ENCODE measurements at places on chromosomes 7 and 10.

DNA sequence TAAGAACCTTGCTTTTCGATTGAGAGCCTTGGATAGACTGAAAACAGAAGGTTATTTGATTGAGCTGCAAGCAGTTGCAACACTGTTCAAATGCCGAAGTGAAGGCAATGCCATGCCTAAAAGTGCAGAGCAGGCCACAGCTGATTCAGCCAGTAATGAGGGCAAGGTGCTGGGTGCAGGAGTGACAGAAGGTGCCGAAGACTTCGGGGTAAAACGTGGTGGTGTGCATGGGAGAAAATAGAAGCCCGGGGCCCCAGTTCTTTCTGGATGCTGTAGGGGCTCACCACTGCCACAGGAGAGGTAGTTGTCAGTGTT lies 43.6 kb upstream of the GATAD1 start:
- no peak for DNase-seq

DNA sequence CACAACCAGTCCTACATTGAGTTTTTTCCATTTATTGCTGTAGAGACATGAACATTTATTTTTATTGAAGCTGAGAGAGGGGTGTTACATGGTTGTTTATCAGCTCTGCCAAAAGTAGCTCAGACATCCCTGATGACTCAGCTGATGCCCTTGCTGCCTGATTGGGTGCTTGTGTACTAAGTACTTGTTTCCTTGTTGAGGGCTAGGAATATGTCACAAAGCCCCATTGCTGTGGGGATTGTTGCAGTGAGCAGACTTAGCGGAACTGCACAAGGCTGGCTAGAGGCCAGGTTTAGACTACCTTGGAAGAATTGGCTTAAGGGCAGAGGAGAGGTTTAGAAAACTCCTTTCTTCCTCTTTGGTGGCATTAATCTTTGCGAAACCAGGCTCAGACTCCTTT lies 110.6 kb downstream of the AUTS2 start:
- DNase-seq: no peak

- DNase-seq: no peak
These were observed 374.6 kb upstream of the ADARB2 start for GRCh38 chr10:2111965-2112364.

DNA sequence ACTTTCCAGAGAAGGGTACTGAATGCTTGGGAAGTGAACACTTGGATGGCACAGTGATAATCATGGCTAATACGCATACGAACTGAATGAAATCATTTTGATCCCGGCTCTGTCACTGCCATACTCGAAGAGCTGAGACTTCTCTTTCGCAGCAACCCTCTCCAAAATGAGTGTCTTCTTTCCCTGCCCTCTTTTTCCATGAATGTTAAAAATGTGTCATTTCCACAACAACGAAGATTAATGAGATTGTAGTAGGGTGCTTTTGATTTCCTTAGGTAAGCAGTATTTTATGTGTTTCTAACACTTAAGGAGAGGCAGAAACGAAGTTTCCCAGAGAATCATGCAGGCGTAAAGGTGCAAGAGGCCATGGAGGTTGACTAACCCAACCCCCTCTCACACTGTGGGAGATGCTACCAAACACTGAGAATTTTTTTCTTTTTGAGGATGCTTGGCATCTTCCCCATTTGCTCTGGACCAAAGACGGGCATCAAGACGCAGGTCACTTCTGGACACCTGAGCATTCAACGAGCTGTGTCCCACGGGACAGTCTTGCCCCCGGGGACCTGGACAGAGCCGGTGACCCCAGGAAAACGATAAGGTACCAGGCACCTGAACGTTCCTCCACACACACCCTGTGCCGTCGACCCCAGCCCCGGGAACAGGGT lies 823 bp downstream of the COPG2 start:
- no peak for DNase-seq

DNA sequence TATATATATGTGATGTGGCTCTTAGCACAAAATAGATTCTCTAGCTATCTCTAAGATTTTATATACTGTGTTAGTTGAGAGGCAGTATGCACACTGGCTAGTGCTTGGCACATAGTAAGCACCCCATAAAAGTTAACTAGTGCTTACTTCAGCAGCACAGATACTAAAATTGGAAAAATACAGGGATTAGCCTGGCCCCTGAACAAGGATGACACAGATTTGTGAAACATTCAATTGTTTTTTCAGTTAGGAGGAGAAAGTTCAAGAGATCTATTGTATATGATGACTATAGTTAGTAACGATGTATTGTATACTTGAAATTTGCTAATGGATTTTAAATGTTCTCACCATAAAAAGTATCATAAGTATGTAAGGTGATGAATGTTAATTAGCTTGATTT lies 78.3 kb upstream of the LRRC17 start:
- DNase-seq: no peak

DNA sequence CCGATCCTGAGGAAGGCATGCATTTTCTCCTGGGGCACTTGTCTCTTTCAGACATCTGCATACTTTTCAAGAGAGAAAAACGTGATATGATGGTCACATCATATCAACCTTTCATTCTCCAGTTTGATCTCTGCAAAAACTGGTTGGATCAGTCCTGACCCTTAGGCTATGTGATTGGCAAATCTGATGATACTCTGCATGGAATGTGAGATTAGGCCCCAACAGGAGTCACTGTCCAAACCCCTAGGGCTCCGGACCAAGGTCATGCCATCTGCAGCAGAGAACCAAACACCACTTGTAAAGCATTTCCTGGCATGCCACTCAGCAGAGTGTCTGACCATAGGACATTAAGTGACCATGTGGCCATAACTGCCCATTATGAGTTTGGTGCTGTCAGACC lies 8.6 kb downstream of the GCK start:
- DNase-seq: no peak

DNA sequence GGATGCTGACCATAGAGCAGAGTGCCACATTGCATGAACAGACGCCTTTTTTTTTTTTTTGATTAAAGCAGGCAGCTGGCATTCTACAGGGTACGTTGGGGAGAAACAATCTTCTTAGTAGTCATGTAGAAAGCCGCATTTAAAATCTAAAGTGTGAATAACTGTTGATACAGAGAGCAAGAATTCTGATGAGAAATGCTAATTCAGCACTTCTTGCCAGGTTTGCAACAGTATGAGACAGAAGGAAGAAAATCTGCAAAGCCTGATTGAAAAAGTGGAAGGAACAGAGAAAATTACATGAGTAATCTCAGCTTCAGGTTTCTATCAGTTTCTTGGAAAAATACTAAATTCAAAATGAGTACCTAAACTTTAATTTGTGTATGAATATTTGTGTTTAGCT lies 232.7 kb upstream of the CHRM2 start:
- DNase-seq: no peak

DNA sequence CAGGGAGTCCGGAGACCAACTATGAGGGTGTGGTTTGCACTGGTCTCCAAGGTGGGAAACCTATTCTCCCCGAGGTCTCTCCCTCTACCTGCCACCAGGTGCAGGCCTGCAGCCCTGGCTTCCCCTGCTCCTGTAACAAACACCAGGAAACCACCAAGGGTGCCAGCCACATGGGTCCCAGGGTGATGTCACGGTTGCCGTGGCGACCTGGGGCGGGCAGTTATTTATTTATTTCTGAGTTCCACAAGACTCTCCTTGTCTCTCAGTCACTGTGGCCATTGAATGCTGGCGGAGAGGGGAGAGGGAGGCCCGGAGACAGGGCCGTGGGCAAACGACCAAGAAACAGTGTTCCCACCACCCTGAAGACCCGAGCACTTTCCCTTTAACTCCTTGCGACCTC lies 27.0 kb downstream of the MMD2 start:
- DNase-seq: no peak

DNA sequence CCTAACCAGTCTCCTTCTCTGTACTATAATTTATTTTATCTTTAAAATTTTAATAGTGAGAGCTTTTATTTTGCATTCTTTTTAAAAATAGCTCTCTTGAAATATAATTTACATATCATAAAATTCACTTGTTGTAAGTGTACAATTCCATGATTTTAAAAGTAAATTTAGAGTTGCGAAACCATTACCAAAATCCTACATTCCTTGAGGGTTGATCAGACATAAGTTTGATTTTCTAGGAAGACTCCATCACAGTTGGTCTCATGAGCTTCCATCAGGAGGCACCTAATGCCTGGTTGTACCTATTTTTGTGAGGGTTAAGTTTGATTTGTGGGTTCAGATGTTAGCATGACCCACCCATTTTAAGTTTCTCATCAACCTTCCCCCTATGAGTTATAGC lies 108.1 kb downstream of the BMPER start:
- no peak for DNase-seq

GRCh38 chr7:114160925-114161324 lies 242.1 kb upstream of the PPP1R3A start:
- no peak for DNase-seq

GRCh38 chr7:28984217-28984616 lies 26.1 kb upstream of the TRIL start:
- DNase-seq: no peak

DNA sequence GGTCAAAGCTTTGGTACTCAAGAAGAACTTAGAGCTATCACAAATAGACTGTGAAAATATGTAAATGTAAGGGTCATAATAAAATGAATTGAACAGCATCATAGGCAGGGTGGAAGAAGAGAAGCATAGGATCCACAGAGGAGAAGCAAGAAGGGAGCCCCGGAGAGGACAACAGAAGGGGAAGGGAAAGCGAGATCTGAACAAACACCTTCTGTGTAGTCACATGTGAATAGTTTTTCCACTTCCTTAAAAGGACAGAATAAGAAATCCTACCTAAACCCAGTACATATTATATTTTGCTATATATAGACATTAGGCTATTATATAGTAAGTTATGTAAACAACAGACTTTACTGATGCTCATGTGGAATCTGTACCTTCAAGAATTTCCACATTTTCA lies 160.2 kb downstream of the DKK1 start:
- no peak for DNase-seq

GRCh38 chr7:13933091-13933490 lies 56.4 kb downstream of the ETV1 start:
- DNase-seq: no peak

DNA sequence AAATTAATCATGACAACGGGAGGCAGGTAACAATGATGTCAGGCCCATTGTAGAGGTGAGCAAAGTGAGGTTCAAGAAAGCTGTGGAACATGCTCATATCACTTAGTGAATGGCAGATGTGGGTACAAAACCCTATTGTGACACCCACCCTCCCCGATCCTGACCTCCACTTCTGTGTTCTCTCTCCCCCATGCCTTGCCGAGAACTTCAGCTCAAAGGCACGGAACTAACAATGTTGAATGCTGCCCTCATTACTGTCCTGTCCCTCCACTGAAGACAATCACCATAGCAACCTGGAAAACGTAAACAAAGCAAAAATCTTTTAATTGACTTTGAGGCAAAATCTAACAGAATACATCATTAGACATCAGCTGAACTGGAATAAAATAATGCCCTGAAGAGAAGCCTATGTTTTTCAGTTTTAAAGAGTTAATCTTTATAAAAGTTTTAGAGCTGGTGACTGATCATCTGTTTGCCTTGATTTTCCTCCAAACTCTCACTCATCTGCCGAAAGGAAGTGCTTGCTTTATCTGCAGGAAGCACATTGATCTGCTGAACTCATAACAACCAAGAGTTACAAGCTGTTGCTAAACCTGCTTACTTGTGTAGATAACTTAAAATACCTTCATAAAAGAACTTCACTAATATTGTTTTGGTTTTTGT lies 133.6 kb downstream of the CUBN start:
- no peak for DNase-seq

DNA sequence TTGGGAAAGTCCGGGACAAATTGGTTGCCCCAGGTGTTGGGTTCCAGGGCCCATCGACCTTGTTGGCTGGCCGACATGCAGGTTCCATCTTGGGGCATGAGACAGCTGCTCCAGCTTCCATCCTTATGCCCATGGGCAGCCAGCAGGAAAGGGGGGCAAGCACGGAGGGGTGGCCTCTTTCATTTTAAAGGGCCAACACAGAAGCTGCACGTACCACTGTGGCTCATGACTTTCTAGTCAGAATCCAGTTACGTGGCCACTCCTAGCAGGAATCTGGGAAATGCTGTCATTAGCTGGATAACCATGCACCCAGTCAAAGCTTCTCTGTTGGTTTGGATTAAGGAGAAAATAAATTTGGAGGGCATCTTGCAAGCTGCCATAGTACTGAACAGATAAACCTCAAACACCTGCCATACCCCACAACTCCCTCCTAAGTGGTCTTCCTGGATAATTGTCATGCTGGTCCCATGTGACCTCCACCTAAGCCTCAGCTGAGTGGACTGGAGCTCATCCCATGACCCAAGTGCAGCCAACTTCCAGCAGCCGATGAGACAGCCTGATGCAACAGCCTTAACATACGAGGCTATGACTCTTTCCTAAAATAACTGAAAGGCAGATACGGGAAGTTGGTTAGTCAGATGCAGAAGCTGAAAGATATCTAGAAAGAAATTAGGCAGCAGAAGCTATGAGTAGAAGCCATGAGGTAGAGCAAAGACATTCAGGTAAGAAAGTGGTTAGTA lies 21.4 kb upstream of the GSDME start:
- DNase-seq: no peak

- no peak for DNase-seq
These were observed 147.3 kb downstream of the ZMYND11 start for GRCh38 chr10:282294-283139.

DNA sequence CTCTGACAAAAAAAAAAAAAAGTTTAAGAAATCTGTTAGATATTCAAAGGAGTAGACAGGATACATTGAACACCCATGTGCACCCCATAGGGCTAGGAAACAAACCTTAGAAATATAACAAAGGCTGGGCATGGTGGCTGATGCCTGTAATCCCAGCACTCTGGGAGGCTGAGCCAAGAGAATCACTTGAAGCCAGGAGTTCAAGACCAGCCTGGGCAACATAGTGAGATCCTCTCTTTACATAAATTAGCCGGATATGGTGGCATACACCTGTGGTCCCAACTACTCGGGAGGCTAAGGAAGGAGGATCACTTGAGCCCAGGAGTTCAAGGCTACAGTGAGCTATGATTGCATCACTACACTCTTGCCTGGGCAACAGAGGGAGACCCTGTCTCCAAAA lies 15.3 kb downstream of the CLIP2 start:
- no peak for DNase-seq

- DNase-seq: no peak
These were observed 21.0 kb downstream of the ZCWPW1 start for GRCh38 chr7:100407285-100408180.

GRCh38 chr7:133126422-133126821 lies 44.5 kb upstream of the CHCHD3 start:
- DNase-seq: no peak
